A673 (cell line): ENCODE measurements at places on chromosomes 5 and 9.

GRCh38 chr5:31377274-31377946, 154.5 kb downstream of the DROSHA start:
- DNase-seq: no peak

DNA sequence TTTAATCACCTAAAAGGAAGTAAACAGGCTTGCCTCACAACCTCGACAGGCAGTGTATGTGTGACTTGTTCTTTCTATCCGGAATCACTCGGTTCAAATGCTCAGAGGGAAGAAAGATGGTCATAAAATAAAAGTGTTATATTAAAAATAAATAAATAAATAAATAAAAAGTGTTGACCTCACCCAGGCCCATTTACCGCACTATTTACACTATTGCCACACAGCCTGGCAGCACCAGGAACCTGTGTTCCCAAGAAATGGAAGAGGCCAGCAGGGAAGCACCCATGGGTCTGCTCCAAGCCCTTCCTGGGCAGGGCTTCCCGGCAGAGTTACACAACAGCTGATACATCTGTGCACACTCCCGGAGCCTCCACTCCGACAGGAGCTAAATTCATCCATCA, 127.9 kb downstream of the EFNA5 start:
- peak; percentile 29 for DNase-seq

GRCh38 chr5:132671000-132671399, 2.8 kb upstream of the IL4 start:
- DNase-seq: no peak

DNA sequence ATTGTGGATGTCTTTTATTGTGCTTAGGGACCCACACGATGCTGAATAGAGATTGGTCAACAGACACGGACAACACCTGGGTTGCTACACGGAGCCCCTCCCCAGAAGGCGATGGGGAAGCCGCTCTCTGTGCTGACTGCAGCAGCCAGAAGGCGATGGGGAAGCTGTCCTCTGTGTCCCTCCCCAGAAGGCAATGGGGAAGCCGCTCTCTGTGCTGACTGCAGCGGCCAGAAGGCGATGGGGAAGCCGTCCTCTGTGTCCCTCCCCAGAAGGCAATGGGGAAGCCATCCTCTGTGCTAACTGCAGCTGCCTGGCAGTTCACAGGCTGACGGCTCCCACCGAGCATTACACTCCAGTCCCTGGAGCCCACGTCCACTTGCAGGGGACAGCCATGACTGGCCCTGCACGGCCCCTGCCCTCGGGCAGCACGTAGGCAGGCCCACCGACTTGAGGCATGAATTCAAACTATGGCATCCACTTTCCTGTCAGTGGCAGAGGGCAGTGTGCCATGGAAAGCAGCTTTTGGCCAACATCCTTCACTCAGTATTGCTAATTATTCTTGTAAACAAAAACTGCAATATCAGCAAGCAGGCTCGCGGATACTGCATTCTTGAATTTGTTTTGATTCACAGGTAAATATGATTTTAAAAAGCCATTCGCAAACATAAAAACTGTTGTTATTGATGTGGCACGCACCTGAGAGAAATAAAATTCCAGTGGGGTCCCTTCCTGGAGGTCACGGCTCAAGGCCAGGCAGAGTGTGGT, 48.1 kb upstream of the CLPTM1L start:
- no peak for DNase-seq

- no peak for DNase-seq
These were observed 51.8 kb upstream of the CTNNAL1 start for GRCh38 chr9:109064963-109065702.
